ENCODE measurements at places on chromosomes 6 and 20.

DNA sequence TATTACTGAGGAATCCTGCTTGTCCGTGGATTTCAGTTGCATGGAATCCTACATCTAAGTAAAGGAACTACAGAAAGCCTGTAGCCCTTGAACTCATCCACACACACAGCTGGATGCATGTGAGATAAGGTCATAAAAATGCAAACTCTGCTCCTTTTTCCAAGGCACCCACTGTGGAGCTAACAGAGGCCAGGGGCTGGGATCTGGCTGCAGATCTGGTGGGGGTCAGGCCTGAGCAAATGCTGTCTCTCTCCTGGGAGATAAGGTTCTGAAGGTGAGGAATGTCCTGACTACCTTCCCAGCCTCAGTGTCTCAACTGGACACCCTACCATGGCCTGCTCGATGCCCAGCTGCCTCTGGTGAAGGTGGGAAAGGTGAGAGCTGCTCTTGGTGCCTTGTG lies 321.5 kb downstream of the LRFN2 start:
- DNase-seq, result no peak

DNA sequence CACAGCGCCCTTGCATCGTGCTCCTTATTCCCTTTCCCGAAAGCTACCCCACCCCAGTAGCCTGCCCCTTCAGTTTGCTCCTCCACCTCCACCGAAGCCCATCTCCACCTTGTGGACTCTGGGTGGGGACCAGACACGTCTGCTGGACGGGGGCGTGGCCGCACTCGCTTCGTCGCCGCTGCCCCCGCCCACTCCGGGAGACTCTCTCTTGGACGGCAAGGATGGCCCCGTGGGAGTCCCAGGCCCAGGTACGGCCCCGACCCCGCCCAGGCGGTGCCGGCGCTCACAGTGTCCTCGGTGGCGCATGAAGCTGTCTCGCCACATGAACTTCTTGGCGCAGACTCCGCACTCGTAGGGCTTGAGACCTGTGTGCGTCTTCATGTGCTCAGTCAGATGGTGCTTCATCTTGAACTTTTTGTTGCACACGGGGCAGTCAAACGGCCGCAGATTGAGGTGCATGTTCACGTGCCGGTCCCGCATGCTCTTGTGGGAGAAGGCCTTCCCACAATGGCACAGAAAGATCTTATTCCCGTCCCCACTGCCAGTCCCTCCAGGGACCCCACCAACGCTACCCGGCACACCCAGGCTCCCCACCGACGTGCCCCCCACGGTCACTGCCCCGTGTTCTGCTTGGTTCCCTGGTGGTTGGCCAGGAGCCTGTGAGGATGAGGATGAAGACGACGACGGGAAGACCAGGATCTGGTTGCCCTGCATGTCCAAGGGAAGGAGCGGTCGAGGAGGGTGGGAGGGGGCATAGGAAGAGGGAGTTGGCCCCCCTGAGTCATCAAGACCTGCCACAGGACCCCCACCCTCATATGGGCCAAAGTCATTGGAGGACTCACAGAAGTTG lies 1.3 kb upstream of the TAPBP start:
- no peak for DNase-seq

DNA sequence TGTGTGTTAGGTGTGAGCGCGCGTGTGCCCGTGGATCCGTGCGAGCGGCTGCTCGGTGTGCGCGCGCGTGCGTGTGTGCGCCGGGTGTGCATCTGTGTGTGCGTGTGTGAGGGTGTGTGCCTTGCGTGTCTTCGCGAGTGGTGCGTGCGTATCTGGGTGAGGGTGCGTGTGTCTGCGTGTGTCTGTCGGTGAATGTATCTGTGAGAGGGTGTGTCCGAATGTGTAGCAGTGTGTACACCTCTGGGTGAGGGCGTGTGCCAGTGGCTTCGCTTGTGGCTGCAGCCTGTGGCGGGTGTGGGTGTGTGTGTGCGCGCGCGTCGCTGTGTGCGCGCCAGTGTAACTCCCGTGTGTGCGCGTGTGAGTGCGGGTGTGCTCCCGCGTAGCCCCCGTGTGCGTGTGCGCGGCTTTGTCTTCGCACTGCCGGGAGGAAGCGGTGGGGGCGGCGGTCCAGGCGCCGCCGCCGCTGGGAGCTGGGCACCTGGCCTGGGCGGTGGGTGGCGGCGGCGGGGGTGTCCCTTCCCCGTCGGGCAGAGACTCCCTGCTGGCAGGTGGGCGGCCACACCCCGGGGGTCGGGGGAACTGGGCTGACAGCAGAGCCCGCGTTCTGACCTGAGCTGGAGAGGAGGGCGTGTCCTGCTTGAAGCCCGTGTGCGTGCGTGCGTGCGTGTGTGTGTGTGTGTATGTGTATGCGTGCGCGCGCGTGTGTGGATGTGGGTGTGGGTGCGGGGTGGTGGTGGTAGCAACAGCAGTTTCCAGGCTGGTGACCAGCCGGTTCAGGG lies 61.3 kb upstream of the EPB41L1 start:
- no peak for DNase-seq

DNA sequence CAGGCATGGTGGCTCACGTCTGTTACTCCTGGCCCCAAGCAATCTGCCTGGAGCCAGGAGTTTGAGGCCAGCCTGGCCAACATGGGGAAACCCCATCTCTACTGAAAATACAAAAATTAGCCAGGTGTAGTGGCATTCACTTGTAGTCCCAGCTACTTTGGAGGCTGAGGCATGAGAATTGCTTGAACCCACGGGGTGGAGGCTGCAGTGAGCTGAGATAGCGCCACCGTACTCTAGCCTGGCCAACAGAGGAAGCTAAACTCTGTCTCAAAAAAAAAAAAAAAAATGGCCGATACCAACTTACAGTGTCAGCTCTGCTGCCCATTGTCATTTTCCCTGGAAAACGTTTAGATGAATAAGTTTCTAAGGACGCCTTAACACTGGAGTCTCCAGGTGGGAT lies 489.9 kb downstream of the TFAP2A start:
- DNase-seq, result no peak

GRCh38 chr6:22113026-22113766 lies 183.6 kb downstream of the PRL start:
- peak; percentile 91 for DNase-seq

DNA sequence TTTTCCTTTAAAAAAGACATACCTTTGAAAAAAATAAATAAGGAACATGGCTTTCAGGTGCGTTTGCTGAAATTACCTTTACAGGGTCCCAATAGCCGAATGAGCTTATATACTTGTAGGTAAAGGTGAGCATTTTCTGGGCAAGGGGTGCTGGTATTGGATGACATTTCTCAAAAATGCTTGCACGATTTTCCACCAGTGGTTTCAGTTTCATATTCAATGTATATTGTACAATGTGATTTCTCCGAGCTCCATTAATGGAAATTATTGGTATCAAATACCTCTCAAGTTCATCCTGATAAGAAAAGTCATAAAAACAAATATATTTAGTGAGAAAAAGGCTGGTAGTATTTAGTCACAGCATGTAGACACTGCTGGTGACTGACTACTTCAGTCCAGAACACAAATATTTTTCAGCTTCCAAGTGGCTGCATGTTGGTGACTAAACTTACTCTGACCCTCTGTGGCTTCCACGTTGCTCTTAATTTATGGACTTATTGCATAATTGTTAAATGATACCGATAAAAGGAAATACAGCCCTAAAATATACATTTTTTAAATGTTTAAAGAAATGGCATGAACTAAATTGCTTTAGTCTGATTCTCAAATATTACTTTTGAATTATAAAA lies 32.9 kb upstream of the ZBTB24 start:
- DNase-seq, result no peak

DNA sequence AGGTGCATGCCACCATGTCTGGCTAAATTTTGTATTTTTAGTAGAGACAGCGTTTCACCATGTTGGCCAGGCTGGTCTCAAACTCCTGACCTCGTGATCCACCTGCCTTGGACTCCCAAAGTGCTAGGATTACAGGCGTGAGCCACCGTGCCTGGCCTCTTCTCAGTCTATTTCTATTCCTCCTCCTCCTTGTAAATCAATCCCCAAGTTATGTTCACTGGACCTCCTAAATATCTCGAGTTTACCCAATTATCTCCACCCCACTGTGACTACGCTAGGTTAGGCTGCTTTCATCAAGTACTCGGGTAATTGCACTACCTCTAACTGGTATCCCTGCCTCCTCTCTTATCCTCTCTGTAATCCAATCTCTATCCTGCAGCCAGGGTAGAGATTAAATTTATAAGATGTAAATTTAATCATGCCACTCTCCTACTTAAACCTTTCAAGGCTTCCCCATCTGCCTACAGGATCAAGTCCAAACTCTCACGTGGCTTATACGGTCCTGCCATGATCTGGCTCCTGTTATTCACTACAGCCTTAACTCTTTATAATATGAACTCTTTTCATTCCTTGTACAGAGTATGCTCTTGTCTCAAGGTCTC lies 837 bp upstream of the MAD2L1BP start:
- no peak for DNase-seq

- no peak for DNase-seq
Measured at GRCh38 chr6:158744986-158745430, 74.2 kb downstream of the EZR start.

GRCh38 chr6:56751604-56752003 lies 108.9 kb upstream of the DST start:
- no peak for DNase-seq

DNA sequence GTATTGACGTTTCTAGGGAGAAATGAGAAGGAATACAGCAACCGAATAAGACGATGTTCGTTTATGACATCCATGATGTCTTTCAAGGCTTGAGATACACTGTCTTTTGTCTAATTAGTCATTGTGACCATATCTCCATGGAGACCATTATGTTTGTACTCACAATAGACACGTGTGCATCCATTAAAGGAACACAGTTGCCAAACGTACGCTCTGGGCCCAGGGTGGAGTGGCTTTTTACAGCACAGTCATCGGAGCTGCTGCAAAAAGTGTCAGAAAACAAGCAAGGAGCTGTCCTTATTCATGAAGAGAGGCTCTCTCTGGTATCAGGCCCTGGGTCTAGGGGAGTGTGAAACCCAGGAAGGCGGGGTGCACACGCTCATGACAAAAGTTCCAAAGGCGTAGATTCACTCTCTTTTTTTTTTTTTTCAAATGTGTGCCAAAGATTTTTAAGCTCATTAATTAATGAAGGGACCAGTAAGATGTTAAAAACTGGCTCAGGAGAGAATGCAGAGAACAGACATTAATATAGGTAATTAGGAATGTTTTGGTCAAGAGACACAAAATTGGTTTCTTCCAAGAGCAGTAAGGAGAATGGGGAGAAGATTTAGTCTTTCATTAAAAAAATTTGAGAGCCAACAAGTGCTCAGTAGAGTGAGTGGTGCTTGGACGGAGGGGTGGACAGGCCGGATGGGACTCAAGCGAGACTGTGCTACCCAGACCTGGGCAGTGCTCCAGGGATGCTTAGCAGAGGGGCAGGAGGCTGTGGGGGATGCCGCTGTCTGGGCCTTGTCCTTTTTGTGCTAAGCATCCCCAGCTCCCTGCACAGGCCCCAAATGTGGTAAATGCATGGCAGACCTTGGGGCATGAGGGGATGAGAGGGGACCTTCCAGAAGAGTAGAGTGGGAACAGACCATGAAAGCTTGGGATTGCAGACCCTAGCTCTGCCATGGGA lies 34.9 kb upstream of the GTSF1L start:
- no peak for DNase-seq

DNA sequence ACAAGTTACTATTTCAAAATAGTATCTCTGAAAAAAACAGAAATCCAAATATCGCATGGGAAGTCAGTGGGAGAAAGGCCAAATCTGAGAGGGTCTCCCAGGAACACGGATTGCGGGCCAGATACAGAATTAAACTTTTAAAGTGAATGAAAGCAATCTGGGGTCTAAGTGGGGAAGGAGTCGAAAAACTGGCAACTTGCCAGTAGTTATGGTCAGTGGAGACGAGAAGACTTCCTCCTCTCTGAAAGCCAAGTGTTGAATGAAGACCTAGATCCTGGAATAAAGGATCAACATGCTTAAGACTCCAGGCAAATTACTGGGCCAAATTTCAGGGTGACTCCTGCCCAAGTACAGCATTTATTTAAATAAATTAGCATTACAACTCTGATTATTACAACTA lies 123.6 kb downstream of the BFSP1 start:
- DNase-seq, result no peak

DNA sequence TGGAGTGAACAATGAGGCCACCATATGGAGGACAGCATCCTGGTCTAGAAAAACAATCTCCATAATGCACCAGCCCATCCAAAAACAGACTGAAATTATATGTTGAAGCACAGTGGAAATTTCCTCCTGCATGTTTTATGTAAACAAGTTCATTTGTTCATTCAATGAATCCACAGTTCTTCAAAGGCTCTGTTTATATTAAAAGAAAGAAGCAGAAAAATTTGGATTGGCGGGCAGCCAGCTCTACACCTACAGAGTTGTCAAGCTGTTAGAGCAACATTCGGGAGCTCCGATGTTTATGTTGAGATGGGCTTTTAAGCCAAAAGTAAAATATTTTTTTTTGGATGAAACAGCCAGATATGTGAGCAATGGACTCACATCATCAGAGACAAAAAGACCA lies 395.3 kb upstream of the SULF2 start:
- no peak for DNase-seq

GRCh38 chr6:112881828-112882780 lies 535.0 kb downstream of the RFPL4B start:
- no peak for DNase-seq

DNA sequence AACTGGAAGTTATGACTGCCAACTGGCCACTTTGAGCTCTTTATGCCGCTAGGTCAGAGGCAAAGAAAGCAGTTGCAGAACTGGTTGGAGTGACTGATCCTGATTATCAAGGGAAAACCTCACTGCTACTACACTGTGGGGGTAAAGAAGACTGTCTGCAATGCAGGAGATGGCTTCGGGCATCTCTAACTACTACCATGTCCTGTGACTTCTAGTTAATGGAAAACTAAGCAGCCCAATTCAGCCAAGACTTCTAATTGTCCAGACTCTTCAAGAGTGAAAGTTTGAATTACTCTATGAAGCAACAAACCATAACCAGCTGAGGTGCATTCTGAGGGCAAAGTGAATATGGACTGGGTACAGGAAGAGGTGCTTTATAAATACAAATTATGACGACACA lies 773.6 kb upstream of the SLC35B3 start:
- no peak for DNase-seq

GRCh38 chr6:167856999-167857660 lies 30.4 kb downstream of the AFDN start:
- DNase-seq, result no peak

GRCh38 chr20:56634307-56634706 lies 5.2 kb downstream of the TFAP2C start:
- DNase-seq, result no peak

DNA sequence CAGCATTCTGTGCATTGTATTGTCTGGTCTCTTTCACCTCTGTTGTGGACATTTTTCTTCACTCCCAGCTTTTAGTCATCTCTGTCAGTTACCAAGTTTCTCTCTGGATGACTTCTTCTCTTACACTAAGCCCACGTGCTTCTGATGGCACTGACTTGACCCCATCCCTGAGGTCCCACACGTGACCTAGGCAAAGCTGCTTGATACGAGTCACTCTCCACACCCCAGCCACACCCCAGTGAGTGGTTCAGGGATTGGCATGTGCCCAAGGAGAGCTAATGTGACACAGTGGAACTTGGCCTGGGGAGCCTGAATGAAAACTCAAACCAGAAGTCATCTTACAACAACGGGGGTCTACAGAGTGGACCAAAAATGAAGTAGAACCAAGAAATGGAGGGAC lies 32.2 kb downstream of the HTR1E start:
- DNase-seq, result no peak
